NCI-H2171 (cell line): ENCODE measurements at places on chromosomes 2 and 18.
A peak's percentile ranks its signal among the peaks of the same experiment; 100 is the strongest.

GRCh38 chr2:4662161-4662779 is 958.9 kb downstream of the DCDC2C start:
- DNase-seq, result no peak

DNA sequence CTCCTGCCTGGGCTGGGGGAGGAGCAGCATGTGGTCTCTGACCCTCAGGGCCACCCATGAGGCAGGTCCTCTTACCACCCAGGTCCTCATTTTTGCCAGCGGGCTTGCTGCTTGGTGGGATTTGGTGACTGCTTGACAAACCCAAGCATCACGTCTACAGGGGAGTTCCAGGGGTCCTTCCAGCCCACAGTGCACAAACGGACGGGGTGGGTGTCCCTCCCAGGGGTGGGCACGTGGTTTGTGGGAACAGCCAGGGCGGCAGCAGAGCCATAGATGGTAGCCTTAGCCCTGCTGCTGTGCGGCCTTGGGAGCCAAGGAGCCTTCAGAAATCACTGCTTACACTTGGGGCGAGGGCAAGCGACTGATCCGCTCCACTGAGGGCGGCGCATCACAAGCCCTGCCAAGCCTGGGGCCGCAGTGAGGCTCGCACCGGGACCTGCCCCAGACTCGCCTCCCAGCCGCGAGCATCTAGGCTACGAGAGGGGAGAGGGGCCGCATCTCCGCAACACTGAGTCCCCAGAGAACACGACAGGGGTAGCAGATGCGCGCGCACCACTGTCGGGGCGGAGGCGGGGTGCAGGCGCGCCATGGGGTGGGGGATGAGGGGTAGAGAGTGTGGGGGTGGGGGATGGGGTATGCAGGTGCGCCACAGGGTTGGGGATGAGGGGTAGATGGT is 36.9 kb downstream of the SNED1 start:
- no peak for DNase-seq

DNA sequence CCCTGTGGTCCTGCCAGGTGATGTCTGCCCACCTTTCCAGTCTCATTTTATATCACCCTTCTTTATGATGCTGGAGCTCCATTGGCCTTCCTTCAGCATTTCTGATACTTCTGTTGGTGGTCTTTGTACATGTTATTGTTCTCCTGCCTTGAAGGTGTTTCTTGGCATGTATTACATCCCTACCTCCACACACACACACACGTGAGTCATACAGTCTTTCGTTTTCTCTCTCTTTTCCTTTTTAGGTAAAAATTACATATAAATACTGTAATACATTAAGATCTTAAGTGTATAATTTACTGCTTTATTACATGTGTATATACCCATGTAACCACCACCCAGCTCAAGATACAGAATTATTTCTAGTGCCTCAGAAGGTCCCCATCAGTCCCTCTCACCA is 10.2 kb upstream of the ADGRF3 start:
- no peak for DNase-seq

GRCh38 chr18:74682991-74683297 is 85.3 kb downstream of the ZNF407 start:
- DNase-seq, result no peak

- DNase-seq, result no peak
Measured at GRCh38 chr2:39479696-39480095, 42.6 kb upstream of the MAP4K3 start.

DNA sequence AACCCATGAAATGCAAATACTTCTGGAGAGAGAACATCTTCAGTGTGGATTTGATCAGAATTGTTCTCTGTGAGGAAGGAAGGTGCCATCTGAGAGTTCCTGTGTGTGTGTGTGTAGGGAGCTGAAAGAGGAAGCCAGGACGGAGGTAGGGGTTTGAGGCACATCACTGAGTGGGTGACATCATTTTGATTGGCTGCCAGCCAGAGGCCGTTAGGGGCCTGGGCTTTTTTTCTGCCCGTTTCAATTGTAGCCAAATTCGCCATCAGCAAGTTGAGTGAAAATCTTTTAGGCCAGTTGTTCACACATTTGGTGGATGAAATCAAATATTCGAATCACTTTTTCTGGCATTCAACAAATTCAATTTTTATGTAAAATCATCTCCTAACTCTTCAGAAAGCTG is 48.9 kb downstream of the TSN start:
- peak; percentile 75 for DNase-seq

GRCh38 chr2:1499033-1499795 is 86.0 kb downstream of the TPO start:
- DNase-seq, result no peak
